AG09319 (cell line): ENCODE measurements at places on chromosomes 7 and 10.

DNA sequence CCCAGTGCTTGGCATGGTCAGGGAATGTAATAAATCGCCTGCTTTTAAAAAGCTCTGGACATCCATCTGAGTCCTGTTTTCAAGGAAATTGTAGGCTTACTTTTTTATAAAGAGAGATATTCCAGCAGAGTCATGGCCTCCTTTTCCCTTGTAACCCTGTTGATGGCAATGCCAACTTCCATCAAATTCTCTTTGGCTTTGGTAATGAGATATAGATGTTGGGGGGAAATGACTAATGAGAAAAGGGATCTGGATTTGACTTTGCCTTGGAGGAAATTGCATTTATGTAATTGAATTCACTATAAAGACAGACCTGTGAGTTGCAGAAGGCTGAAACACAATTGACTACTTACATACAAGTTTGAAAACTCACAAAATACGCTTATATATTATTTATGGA, 347.5 kb downstream of the GPR158 start:
- no peak for DNase-seq

DNA sequence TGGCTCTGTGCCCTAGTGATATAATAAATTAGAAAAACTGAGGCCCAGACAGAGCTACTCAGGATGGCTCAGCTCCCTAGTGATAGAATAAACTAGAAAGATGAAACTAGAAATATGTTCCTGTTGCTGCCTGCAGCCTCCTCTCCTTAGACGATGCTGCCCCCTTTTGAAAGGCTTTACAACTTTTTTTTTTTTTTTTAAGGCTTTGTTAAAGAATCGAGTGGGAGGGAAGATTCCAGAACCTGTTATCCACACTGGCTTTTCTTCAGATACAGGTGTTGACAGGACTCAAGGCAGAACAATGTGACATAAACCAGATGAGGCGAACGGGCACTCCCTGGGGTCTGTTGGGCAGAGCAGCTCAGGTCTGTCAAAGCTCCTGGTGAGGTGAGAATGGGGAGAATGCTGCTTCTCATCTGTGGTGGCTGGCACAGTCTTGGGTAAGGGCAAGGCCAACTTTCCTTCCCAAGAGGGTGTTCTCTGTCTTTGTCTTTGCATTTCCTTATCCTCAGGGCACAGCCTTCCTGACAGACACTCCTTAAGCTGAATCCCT, 175.1 kb downstream of the COBL start:
- no peak for DNase-seq

- no peak for DNase-seq
Observed at GRCh38 chr7:152307902-152308301, 127.9 kb downstream of the KMT2C start.

DNA sequence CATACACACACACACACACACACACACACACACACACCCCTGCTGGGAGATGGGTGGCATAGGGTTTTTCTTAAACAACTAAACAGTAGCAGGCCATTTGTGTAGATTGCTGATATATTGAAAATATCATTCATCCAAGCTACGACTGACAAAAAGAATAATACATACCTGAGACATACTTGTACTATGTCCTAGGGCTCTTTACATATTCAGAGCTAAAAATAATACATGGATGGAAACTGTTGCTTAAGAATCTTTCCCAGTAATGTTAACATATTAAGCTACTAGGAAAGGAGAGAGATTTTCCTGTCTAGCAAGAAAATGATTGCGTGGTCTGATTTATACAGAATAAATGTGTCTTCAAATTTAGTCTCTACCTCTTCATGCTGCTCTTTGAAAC, 40.2 kb upstream of the TUBB8 start:
- DNase-seq = no peak

DNA sequence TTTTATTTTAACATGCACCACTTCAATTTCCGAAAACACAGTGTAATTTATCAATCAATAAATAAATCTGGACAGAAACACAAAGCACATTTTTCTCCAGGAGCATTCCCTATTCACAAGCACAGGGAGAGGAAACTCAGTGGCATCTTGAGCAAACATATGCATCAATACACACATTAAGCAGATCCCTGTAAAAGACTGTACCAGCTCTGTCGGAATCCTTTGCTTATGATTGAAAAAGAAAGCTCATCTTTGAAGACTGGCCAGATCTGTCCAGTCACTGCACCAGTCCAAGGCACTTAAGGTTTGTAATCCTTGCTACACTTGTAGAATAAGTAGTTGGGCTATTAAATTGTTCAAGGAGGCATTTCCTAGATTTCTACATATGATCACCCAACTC, 343.9 kb downstream of the BMPER start:
- no peak for DNase-seq

- no peak for DNase-seq
Observed at GRCh38 chr7:112515989-112516388, 35.2 kb downstream of the LSMEM1 start.

- DNase-seq = no peak
Observed at GRCh38 chr7:29881724-29882123, 75.4 kb downstream of the WIPF3 start.

GRCh38 chr7:84780158-84781124, 406.4 kb downstream of the SEMA3D start:
- no peak for DNase-seq

- DNase-seq = no peak
Observed at GRCh38 chr10:88608052-88608732, 21.6 kb downstream of the LIPJ start.

GRCh38 chr7:41882745-41883420, 180.0 kb upstream of the INHBA start:
- DNase-seq = no peak

DNA sequence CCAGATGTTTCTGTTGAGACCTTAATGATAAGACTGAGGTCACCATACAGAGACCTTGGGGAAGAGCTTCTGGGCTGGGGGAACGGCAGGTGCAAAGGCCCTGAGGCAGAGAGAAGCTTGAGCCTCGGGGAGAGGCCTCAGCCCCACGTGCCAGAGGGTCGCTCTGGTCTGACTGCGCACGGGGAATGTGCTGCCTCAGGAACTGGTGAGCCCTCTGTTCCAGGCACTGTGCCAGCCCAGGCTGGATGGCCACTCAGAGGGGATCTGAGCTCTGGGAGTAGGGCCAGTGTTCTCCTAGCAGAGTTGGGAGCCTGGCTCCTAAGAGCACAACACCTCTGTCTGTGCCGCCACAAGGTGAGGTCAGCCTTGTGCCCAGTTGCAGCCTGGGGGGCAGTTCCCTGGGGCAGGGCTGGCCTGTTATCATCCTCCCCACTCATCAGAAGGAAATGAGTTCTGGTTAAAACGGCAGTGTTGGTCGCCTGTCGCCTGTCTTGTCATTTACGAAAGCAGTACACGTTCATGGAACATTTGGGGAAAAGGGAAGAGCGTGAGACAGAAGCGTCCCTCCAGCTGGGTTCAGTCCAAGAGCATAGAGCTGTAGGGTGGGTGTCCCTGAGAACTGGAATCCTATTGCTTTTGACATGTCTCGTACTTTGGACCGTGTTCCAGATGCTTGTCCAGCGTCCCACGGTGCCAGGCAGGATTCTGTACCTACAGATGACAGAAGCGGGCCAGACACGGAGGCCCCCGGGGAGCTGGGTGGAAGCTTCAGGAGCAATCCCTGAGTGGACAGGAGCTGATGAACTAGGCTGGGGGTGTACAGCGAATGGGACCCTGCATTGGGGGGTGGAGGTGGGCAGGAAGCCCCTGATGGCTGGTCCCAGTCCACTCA, 4.3 kb downstream of the TTYH3 start:
- no peak for DNase-seq

- no peak for DNase-seq
Observed at GRCh38 chr7:74501298-74501697, 47.6 kb downstream of the GTF2IRD1 start.

- no peak for DNase-seq
Observed at GRCh38 chr10:4776234-4776638, 49.8 kb upstream of the AKR1E2 start.

DNA sequence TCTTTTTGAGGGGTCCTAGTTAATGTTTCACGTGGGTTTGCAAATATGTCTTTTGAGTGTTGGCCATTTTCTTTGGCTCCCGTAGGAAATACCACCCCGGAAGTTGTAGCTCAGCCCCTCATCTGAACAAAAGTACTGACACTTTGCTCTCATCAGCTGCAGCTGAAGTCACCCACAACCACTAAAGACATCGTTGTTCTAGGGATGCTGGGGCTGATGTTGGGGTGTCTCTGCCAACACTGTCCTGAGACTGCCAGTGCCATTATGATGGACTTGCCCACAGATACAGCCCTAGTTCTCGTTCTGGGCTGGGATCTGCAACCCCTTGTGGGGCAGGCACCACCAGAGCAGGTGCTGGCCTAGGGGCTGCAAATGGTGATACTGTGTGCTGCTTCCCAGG, 82.6 kb upstream of the ARHGAP21 start:
- no peak for DNase-seq

DNA sequence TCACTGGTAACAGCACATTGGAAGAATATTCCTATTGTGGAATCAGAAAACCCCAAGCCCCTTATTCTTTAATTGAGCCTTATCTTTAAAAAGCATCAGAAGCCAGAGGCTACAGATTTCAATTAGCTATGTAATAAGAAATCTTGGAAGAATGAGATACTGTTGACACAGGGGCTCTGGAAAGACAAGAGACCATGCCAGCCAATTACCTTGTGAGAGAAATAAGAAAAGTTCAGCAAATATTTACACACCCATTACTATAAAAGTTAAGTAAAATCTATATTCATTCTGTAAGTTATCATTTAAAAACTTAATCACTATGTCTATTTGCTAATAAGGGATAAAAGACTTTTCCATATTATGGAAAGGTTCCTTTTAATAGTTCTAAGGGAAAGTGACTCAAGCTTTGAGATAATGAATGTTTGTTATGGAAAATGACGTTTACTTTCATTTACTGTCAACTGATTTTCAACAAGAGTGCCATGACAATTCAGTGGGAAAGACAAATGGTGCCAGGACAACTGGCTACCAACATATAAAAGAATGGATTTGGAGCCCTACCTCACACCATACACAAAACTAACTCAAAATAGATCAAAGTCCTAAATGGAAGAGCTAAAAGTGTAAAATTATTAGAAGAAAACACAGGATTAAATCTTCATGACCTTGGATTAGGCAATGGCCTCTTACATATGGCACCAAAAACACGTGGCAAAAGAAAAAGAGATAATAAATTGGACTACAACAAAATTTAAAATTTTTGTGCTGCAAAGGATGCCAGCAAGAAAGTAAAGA, 28.3 kb downstream of the ZFAND2A start:
- DNase-seq = no peak

DNA sequence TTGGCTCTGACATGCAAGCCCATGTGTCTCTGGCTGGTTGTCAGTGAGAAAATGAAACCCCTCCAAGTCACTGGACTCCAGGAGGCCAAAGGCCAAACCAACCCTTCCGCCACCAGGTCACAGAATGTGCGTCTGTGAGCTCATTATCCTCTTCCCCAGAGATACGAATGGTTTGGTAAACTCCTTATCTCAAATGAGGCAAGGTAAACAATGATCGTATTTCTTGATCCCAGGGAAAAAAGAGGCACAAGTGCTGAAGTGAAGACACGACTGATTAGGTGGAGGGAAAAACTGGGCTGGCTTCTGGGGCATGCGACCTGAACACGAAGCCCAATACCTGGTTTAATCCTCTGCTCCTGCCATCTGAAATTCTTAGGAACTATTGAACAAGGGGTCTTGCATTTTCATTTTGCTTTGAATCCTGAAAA, 70.6 kb upstream of the ARID5B start:
- DNase-seq = no peak

GRCh38 chr10:85542936-85543730, 823.5 kb downstream of the GRID1 start:
- DNase-seq = no peak

DNA sequence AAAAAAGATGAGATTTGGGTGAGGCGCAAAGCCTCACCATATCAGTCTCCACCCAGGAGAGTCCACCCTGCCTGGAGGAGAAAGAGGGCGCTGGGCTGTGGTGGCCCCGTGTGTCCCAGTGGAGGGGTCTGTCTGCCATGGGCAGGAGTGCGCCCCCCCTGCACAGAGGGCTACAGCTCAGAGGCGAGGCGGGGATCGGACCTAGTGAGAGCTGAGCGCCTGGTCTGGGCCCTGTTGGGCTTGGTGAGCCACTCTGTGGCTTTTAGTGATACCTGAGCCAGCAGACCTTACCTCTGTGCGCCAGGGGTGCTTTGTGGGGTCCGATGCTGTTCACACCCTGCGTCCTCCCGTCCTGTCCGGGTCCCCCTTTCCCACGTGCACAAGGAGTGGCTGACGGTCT, 25.9 kb upstream of the GNA12 start:
- DNase-seq = no peak

DNA sequence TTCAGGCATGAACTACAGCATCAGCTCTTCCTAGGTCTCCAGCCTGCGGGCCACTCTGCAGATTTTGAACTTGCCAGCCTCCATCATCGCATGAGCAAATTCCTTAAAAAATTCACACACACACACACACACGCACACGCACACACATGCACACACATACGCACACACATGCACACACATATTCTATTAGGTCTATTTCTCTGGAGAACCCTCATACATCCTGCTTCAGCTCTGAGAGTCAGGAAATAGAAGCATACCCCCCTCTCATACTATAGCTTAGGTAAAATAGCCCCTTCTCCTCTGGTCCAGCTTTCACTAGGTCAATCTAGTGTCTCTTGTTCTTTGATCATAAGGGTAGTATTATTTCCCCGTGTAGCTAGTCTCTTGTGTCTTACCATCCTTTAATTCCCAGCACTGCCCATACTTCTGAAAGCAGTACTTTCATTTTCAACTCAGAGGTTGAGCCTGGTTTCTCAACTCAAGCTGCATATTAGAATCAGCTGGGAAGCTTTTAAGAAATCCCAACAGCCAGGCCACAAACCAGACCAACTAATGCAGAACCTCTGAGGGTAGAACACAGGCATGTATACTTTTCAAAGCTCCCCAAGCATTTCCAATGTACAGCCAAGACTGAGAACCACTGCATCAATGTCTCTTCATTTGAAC, 30.9 kb upstream of the ITGB8 start:
- DNase-seq = peak; percentile 30

DNA sequence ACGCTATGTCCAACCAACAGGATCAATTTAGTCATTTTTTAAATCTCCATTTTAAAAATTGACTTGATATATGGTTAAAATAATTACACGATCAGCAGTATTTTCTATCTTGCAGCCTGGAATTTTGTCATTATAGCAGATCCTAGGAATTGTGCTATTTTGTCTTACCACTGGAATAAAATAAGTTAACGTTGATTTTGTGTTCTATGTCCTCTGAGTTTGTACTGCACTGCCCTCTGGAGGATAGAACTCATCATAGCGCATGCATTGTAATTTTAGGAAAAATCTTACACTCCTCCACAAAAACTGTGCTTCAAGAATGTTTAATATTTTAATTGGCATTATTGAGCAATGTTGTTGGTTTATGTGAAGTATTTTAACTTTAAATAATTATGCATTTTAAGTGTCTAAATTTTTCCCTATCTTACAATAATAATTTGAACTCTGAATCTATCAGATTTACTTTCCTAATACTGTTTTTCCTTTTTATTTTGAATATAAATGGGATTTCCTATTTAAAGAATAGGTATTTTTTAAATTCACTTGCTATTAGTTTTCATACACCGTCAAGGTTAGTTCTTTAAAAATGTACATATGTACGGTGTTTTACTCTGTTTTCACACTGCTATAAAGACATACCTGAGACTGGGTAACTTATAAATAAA, 220.1 kb downstream of the PPP1R3A start:
- DNase-seq = peak; percentile 1
